Fibroblast of mammary gland (primary cell): ENCODE measurements at places on chromosomes 6 and 20.

DNA sequence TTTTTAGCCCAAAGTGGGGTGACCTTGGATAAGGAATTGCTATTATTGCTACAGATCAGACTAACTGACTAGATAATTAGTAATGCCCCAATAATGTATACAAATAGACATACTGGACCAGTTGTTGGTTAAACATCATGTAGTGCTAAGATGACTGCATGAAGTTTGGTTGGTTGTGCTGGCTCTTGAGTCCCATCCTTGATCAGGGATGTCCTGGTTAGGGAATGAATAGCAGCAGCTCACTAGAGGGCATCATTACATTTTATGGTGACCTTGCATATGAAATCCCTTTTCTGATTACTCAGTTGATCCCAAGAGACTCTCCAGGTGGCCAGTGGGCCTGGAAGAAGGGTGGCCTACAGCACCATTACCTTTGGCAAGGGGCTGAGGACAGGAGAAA, 10.9 kb downstream of the TPBG start:
- DNase-seq, result no peak

DNA sequence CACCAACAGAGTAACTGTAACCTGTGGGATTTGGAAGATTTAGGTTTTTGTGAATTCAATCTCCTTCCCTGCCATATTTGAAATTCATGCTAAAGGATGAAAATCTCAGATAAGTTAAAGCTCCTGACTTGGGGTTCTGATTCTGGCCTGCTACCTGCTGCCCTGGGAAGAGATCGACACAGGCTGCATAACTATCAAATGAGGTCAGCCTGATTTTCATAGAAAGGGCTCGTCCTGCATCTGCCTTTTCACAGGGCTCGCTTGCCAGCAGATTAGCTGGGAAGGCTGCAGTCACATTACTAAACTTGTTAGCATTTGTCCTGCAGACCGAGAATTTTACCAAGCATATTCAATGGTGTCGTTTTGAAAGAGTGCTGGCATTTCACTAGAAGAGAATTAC, 14.6 kb downstream of the GCLC start:
- no peak for DNase-seq

DNA sequence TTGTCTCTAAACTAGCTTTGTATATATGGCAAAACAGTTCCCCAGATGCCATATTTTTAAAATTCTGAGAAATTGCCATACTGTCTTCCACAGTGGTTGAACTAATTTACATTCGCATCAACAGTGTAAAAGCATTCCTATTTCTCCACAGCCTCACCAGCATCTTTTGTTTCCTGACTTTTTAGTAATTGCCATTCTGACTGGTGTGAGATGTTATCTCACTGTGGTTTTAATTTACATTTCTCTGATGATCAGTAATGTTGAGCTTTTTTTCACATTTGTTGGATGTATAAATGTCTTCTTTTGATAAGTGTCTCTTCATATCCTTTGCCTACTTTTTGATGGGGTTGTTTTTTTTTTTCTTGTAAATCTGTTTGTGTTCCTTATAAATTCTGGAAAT, 1222.7 kb upstream of the CITED2 start:
- DNase-seq, result no peak

DNA sequence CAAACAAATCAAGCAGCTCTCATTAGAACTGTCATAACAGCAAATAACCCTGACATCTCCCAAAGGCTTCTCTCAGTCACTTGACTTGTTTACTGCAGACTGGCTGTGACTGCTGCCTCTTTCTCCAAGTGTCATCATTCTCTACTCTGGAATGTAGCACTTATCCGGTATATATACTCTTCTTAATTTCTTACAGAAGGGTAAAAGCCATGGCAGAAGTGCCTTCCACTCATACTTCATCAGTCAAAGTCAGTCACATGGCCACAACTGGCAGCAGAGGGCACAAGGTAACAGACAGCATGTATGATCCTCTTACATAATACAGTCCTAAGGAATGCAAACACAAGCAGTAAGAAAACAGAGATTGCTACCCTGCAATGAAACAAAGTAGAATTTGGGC, 9.3 kb downstream of the NAPB start:
- no peak for DNase-seq

DNA sequence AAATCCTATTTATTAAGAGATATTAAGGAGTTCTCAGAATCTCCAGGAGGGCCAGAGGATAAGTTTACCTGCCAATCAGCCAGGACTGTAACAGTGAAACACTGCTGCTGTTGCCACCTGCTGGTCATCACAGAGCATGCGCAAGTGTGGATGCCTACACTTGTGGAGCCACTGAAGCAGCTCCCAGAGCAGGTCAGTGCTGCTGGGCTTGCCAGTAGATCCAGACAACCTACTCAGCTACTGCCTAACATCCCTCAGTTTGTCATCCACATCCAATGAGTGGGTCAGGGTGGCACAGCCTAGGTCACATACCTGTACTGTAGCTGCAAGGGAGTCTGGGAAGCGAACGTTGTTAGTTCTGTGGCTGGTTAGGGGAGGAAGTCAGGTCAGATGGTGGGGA, 18.3 kb upstream of the NHSL1 start:
- peak; percentile 47 for DNase-seq

DNA sequence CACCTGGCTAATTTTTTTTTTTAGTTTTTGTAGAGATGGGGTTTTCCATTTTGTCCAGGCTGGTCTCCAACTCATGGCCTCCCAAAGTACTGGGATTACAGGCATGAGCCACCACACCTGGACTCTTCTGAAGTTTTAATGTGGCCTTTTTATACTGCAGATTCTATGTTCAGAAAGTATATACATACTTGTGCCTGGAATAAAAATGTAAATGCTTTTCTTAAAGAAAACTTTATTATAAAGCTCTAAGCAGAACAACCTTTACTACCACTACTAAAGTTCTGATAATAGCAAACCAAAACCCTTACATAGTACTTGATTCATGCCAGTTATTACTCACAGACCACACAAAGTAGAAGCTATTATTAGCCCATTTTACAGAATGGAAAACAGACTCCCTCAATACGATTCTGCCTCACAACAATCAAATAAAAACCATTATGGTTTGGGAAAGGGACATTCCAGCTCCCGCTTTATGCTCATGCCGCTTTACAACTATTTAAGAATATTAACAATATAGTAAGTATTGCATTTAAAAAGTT, 5.3 kb downstream of the PHIP start:
- DNase-seq, result no peak

- no peak for DNase-seq
Observed at GRCh38 chr6:100780648-100781047, 100.5 kb downstream of the ASCC3 start.

DNA sequence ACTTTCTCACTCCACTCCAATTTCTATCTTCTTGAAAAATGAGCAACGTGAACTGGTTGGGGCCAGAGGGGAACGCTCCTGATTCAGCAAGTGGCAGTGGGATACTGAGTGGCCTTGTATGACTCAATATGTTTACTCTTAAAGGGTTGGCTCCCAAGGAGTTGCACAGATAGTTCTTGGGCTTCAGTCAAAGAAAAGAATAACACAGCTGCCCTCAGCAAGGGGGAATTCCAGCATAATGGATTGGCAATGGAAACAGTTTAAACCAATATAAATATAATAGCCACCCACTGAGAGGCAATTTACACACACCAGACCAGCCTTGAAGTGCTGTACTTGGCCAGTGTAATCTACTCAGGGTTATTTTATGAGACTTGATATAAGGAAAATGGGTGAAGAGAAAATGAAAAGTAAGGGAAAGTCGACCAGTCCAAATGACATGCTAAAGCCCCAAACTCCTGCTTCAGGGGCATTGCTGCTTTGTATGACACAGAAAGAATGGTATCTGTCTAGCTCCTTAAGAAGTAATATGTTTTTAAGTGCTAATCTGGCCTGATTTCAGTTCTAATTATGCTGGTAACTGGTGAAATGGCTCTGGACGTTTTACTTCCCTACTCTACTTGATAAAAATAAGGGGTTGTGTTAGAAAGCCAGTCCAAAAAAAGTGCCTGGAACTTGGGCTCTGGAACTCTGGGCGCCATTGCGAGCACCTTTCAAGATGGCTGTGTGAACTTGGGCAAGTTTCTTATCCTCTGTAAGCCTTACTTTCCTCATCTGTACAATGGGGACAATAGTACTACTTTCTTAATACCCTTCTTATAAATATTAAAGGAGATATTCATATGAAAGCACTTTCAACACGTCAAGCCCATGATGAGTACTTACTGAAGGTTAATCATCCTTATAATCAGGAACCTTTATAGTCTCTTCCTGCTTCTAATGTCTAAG, 712.9 kb upstream of the MAP3K7 start:
- peak; percentile 1 for DNase-seq

GRCh38 chr6:133441491-133441890, 200.3 kb downstream of the EYA4 start:
- DNase-seq, result no peak

- no peak for DNase-seq
Observed at GRCh38 chr6:12923644-12924235, 207.2 kb downstream of the PHACTR1 start.

DNA sequence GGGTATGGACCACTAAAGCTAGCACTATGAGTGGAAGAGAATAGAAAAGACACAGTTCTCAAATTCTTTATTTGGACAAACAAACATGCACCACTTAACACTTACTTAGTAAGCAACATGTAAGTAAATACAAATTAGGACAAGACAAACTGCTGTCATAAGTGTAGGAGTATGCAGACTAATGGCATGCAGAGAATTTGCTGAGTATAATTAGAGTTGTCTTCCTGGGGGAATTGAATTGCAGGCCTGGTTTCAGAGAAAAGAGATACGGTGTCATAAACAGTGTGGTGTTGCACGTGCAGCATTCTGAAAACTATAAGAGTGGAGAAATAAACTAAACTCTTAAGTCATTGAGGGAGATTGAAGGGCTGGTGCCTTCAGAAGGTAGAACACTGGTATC, 125.2 kb upstream of the EYA4 start:
- DNase-seq, result no peak

GRCh38 chr6:109523478-109523877, 40.5 kb upstream of the ZBTB24 start:
- DNase-seq, result peak; percentile 84
